SW480 (cell line): ENCODE measurements at places on chromosomes 7 and 10.

GRCh38 chr10:6763001-6763400 lies 182.9 kb upstream of the PRKCQ start:
- DNase-seq, result no peak

DNA sequence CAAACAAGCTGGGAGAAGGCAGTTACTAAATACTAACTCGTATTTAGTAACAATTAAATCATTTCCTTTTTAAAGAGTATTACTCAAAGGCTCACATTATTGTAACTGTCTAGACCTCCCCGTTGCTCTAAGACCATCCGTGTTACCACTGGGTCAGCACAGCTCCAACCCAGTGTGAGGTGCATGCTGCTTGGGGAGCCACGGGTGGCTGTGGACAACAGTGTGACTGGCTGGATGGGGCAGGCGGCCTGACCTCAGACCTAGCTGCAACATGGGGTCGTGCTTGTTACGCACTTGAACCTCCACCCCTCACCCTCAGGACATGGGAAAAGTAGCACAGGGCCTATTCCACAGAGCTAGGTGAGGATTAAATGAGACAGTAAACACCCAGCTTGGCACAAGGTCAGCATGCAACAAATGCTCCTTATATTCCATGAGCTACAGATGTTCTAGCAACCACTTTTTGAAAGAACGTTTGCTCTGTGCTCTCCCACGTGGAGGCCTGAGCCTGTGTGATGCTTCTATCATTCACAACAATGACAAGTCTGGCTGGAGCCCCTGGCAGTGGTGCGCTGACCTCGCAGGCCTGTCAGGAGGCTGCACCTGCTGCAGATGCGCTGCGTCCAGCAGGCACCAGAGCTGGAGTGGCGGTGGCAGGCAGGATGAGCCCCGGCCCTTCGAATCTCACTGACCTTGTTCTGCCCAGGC lies 135.7 kb downstream of the PKD1L1 start:
- no peak for DNase-seq

- no peak for DNase-seq
These were observed 580.3 kb downstream of the DNAJB6 start for GRCh38 chr7:157916946-157917640.

DNA sequence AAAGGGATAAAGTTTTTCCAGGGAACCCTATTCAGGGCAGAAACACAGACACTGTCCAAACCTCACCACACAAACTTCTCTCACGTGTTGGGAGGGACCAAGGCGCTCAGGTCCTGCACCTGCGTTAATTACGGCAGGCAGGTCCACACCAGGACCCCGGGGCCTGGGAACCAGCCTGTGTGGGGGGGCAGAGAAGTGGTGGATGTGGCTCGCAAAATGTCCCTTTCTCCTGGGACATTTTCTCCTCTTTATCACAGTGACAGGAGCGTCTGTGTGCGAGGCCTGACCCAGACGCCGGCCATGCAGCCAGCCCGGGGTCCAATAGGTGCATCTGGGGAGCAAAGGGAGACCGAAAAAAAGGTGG lies 73.4 kb upstream of the ZNF722 start:
- DNase-seq, result no peak

- no peak for DNase-seq
These were observed 14.9 kb downstream of the ARHGAP19 start for GRCh38 chr10:97277551-97277950.

- no peak for DNase-seq
These were observed 25.6 kb upstream of the SH2D4B start for GRCh38 chr10:80512031-80512526.

- DNase-seq, result no peak
These were observed 34.6 kb downstream of the SCART1 start for GRCh38 chr10:133488354-133488753.

- DNase-seq, result peak; percentile 33
These were observed 103.1 kb downstream of the PAXIP1 start for GRCh38 chr7:154899862-154900261.

DNA sequence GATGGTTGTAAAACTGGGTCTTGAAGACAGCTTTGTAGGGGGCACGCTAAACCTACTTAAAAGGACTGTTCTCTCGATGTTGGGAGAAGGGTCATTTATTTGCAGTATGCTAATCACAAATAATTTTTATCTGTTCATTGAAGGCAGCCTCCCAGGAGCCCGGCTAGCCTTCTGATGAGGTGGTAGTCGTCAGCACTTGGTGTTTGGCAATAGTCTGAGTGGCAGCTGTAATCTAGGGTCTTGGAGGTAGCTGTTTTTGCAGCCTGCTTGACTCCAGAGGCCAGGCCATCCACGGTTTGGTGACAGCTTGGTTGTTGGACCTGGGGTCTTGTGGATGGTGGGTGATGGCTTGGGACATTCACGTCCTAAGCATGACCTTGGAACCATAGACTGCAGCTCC lies 2.2 kb downstream of the GTF2IRD1 start:
- no peak for DNase-seq

DNA sequence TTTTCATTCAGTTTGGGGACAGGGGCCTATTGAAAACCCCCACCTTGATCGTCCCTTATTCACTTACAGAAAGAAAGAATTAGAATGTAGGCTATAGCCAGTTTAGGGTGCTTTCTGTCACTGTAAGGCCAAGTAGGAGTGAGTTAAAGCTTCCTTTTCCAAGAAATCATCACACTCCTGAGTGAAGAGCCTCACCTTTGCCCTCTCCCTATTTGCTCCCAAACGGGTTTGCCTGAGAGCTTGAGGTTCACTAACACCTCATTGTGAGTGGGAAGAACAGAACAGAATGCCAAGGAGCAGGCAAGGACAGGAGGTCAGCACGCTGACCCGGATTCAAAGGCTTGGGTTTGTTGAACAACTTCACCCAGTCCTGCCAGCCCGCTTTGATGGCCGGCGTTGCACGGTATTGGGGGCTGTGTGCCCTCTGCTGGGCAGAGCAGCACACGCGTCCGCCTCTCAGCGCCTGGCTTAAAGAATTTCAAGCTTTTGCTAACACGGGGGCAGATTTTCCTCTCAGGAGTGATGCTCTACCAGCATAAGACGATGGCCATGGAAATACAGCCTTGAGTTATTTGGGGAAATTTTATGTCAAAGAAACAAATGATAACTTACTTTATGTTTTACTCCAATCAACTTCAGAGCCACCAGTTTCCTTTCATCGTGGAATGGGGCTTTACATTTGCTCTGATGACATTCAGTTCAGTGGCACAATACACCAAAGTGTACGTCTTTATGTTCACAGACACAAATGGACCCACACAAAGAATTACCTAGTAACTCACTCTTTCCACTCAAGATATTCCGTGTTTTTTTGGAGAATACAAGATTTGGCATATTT lies 470.0 kb downstream of the SUGCT start:
- DNase-seq, result no peak

- no peak for DNase-seq
These were observed 10.0 kb upstream of the TSPAN14 start for GRCh38 chr10:80444124-80444523.

DNA sequence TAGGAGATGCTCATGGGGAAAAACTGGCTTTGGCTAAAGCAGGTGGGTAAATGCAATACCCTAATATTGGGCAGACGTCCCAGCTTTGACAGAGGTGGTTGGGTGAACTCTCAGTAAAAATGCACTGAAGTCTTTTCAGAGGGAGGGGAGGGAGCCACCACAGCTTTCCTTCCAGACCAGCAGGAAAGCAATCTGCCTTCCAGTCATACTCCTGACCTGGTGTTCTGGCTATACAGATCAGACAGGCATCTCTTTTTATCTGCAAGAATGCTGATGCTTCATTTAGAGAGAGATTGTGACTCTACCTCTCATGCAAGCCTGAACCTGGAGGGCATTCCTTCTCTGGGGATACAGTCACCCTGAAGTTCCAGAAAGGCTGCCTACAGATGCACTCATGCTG lies 52.6 kb upstream of the ICA1 start:
- DNase-seq, result no peak

DNA sequence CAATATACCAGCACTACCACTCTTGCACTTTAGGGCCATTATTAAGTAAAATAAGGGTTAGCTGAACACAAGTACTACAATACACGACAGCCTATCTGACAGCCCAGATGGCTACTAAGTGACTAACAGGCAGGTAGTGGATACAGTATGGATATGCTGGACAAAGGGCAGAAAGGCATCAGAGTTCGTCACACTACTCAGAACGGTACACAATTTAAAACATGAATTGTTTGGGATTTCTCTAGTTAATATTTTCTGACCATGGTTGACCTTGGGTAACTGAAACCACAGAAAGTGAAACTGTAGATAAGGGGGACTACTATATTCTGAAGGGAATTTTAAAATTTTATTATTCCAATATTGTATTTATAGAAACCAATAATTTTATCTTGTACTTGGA lies 101.3 kb upstream of the SKAP2 start:
- no peak for DNase-seq

GRCh38 chr10:116772909-116773705 lies 30.7 kb upstream of the HSPA12A start:
- DNase-seq, result no peak

DNA sequence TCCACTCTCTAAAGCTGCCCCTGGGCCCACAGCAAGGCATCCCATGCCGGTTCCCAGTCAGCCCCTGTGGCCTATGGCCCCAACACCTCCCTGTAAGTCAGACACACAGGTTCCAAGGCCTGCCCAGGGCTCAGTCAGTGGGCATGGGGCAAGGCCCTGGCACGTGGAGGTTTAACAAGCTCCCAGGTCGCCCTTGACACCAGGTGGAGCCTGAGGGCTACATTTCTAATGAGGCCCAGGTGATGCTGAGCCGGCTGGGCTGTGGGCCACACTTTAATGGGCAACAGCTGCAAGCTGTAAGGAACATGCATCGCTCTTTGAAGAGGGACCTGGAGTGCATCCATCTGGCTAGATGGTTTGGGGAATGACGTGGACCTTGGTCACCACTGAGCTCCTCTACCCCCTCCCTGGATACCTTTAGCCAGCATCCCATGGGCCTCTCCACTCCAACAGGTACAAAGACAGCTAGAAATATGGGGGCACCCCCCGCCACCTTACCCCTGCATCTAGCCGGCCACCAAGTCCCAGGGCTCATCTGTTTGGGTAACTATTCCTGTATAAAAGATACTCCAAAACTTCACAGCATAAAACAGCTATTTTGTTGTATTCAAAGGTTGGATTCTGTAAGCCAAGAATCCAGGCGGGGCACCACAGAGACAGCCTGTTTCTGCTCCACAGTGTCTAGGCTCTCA lies 122.5 kb downstream of the OAT start:
- DNase-seq, result peak; percentile 58

GRCh38 chr7:158702196-158702595 lies 2.4 kb downstream of the NCAPG2 start:
- no peak for DNase-seq

DNA sequence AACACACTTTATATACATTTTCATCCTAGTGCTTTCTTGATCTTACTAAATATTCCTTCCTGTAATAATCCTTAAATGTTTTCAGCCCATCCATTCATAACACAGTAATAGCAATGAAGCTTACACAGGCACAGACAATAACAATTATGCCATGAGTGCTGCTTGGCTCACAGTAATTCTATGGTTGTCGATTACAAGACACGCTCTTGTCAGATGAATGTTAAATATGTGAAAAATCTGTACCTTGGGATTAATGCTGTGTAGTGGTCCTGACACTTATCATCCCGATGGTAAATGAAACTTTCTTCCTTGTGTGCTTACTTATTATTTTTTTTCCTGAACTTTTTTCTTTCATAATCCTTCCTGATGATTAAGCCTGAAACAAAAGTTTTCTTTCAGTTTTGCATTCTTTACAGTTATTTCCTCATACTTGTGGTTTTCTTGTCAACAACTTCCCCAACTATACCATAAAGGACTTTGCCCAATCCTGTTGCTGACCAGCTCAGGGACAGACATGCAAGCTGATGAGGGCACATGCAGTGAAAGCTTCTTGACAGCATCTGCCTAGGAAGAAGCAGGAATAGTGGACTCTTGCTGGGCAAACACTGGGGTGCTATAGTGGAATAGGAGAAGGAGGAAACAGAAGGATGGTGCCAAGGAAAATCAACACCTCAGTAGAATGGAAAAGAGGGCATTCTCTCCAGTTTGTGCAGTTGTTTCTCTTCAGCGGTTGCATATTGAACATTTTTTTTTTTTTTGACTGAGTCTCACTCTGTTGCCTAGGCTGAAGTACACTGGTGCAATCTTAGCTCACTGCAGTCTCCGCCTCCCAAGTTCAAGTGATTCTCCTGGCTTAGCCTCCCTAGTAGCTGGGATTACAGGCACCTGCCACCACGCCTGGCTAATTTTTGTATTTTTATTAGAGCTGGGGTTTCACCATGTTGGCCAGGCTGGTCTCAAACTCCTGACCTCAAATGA lies 6.7 kb upstream of the MGAM2 start:
- peak; percentile 77 for DNase-seq

- DNase-seq, result no peak
These were observed at the start of gene GCK for GRCh38 chr7:44189286-44189992. Gene GCK (minus strand): TSS chr7:44189439. CDS start chr7:44188953, 486 bp downstream.

DNA sequence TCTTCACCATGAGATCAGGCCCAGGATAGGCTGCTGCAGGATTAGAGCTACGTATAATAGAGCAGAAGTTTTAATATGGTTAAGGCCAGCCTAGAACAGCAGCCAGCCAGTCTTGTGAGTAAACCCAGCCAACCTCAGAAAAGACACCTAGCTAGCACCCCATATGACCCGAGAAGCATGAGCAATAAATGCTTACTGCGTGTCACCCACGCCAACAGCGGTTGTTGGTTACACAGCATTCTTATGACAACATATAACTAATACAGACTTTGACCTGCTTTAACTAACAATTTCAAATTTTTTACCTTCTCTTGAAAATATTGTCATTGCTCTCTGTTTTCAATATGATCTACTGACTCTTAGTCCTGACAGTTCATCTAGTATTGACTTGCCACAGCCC lies 105.7 kb downstream of the HBP1 start:
- no peak for DNase-seq

DNA sequence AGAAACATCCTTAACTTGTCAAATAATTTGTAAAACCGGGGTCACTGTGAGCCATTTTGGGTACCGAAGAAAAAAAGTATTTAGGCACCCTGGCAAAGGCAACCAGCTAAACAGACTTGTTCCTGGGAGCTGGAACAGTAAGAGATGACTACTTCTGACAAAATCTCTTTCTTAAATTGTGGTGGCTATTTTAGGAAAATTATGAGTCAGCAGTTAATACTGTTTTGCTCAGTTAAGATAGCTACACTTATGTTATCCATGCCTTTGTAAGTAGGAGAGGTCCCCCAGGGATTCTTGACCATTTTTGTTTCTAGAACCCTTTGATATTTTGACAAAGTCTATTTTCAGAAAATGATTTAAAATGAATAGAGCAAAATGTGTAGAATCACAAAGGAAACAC lies 68.7 kb downstream of the TAX1BP1 start:
- no peak for DNase-seq

GRCh38 chr7:53350241-53350640 lies 314.8 kb downstream of the POM121L12 start:
- DNase-seq, result peak; percentile 39

DNA sequence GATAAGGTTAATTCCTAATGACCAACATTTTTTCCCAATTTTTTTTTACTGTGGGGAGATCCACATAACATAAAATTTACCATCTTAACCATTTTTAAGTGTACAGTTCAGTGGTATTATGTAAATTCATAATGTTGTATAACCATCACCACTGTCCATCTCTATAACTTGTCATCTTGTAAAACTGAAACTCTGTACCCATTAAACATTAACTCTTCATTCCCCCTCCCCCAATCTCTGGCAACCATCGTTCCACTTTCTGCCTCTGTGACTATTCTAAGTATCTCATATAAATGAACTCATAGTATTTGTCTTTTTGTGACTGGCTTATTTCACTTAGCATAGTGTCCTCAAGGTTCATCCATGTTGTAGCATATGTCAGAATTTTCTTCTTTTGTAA lies 46.0 kb upstream of the HPS1 start:
- no peak for DNase-seq
